ENCODE measurements at places on chromosomes 7 and 10.
A peak's percentile ranks its signal among the peaks of the same experiment; 100 is the strongest.

DNA sequence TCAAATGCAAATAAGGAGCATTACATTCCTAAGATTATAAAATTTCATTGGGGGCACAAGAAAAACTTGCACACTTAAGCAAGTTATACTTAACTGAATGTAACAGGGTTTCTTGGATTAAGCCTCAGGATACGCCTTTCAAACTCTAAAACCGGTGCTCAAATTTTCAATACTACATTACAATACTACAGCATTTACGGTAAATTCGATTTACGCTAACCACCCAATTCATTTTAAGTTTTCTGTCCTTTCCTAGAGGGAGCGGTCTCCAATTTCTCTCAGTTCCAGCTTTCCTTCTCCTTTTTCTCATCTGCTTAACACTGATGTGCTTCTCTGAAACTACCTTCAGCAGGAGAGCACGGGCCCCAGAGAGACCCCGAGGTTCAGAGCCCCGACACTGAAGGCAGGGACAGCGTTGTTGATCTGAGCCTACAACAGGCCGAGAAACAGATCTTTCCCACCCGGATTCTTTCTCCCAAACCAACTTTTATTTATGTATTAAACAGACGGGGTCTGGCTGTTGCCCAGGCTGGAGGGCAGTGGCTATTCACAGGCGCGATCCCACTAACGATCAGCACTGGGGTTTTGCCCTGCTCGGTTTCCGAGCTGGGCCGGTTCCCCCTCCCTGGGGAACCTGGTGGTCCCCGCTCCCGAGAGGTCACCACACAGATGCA is 798 bp downstream of the ZNF425 start:
- DNase-seq = no peak

DNA sequence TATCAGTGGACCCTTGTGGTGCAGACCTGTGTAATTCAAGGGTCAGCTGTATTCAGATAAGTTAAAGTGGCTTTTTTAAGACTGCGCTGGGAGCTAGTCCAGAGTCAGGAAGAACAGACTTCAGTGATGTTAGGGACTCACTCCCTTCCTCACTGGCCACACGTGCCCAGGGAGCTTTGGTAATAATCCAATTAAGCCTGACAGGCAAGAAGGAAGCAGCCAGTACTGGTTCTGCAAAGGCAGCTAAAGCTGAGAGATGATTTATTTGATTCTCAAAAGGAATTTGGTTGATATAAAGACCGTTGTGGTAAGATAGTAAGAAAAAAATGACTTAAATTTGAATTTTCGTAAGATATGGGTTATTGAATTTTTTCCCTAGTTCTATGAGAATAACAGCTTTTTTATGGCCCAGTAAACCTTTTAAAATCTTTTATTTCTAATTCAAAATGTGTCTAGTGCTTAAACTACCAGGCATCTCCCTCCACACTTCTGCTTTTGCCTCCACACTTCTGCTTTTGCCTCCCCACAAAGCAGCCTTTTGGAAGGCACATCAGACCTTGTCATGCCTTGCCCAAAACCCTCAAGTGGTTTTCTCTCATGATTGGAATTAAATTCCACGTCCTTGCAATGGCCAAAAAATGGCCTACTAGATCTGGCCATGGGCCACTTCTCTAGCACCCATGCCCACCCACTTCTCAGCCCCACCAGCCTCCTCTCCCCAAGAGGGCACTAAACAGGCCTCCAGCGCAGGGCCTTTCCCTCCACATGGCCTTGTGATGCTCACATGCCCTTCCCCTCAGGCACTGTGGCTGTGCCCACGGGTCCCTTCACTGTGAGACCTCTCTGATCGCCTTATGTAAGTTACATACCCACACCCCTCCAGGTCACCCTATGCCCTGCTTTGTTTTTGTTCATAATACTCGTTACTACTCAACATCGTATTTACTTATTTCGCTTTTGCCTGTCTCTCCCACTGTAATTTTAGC is 92.5 kb downstream of the POU6F2 start:
- DNase-seq = no peak

DNA sequence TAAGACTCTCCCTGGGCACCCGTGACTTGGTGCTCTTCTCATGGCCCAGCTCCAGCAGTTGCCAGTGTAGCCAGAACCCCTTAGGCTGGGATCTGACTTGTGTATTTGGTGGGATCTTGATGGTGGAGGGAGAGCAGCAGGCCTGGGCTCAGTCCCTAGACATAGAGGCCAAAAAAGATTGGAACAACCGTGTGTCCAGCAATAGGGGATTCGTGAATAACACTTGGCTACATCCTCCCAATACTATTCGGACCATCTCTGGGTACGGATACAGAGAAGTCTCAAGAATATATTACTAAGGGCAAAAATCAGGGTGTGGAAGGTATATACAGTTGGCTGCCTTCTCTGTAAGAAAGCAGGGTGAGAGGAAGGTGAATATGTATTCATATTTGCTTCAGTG is 17.2 kb downstream of the RBM20 start:
- no peak for DNase-seq

GRCh38 chr7:84941936-84942335 is 244.9 kb downstream of the SEMA3D start:
- DNase-seq = no peak

DNA sequence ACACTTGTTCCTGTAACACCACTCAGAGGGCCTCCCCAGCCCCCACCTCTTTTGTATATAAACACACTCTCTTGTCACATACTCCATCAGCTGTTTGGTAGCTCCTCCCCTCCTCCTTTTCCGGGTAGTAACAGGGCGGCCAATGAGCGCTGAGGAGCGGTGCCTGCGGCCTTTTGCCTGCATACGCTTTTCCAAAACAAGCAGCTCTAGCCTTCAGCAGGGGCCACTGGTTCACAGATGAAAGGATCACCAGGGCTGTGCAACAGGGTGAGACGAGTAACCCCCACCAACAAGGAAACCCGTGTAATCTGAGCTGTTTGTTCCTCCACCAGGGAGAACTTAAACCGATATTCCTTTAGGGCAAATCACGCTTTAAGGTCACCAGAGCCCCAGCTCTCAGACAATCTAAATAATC is 3.9 kb downstream of the UBE2H start:
- DNase-seq = peak; percentile 75

- no peak for DNase-seq
Measured at GRCh38 chr10:117429643-117430265, 54.5 kb upstream of the PDZD8 start.

GRCh38 chr7:37061849-37062559 is 337.7 kb upstream of the AOAH start:
- DNase-seq = no peak

GRCh38 chr7:44876393-44876792 is 8.9 kb downstream of the PURB start:
- DNase-seq = no peak

DNA sequence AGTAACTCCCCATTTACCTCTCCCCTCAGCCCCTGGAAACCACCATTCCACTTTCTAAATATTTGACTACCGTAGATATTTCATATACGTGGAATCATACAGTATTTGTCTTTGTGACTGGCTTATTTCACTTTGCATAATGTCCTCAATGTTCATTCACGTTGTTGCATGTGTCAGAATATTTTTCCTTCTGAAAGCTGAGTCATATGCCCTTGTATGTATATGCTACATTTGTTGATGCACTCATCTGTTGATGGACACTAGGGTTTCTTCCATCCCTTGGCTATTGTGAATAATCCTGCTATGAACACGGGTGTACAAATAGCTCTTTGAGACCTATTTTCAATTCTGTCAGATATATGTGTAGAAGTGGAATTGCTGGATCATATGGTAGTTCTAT is 25.8 kb upstream of the TSPAN13 start:
- no peak for DNase-seq

GRCh38 chr10:54262726-54263125 is 538.3 kb downstream of the PCDH15 start:
- DNase-seq = no peak

DNA sequence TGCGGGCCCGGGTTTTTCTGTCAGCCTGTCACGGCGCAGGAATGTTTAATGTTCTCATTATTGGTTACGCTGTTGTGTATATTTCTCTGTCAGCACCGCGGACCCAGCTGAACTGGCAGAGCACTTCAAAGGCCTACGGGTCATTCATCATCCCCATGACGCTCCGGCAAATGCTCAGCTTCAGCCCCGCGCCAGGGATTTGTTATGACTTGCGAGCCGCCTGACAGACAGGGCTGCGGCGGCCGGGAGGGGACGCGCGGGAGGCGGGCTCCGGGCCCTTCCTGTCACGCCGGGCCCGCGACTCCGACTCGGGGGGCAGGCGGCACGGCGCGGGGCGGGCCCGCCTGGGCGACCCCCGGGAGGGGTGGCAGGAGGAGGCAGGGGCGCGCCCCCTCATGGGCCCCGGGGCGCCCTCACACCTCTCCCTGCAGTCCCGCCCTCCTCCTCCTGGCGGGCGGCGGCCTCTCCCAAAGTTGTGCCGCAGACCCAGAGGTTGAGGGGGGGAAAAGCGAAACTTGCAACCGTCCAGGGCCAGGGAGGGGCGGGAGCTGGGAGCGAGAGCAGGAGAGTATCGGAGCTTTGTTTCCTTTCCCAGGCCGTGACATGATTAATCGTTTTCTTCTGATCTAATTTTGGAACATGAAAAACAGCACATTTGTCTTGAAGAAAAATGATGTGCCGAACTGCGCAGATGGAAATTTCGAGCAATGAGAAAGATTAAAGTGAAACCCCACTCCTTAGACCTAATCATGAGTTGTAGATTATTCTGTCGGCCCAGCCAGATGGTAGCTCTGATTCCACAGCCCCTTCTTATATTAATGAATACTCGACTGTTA is 59.3 kb upstream of the COMTD1 start:
- peak; percentile 27 for DNase-seq

DNA sequence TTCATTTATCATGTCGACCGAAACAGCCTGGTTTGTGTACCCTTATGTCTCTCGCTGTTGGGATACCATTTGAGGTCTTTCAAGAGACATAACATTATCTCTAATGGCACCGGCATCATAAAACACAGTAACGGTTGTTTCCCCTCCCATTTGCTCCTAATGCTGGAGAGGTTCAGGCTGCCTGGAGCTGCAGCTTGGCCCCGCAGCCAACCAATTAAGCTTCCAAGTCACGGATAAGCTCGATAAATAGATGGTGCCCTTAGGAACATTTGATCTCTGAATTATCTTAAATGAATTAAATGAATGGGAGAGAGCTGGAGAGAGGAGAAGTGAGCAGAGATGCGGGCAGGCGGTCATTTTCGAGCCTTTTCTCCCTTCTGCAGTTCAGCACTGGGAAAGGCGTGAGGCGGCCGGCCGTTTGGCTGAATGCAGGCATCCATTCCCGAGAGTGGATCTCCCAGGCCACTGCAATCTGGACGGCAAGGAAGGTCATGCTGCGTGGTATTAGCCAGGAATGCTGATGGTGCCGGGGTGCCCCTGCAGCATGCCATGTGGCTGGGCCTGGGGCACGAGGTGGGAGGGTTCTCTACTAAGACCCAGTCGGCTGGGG is 12.6 kb downstream of the CPA4 start:
- DNase-seq = no peak

GRCh38 chr10:104053201-104053600 is 32.5 kb downstream of the COL17A1 start:
- DNase-seq = no peak

DNA sequence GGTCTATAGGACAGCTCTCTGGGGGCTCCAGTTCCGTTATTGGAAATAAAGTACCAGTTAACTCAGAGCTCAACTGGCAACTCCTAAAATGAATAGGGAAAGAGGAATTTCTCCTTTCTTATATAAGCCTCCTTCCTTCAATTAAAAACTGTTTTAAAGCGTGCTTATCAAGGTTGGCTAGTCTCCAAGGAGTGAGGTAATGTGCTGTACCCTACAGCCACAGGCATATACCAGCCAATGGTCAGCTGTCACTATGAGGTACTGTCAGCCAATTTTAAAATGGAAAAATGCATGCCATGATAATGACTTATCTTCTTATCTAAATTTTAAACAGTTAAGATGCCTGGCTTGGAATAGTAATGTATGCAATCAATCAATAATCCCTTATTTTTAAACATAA is 76.2 kb downstream of the PLCE1 start:
- DNase-seq = no peak

GRCh38 chr7:90597563-90598253 is 1.6 kb downstream of the CDK14 start:
- no peak for DNase-seq

- DNase-seq = no peak
Measured at GRCh38 chr10:108970016-108970415, 953.3 kb downstream of the XPNPEP1 start.

DNA sequence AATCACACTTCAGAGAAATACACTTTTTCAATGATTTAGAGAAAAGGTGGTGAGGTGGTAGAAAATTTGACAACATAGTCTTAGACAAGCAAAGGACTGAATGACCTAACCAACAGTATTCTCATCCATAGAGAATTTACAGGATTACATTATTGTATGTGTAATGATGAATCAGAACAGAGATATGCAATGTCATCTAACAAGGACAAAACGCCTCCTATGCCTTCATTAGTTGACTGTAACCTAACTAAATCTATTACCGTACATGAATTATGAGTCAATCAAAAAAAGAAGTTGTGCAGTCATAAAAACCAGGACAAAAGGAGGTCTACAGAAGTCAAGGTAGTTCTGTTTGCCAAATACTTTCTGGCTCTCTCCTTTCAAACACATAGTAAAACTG is 66.5 kb downstream of the RAB11FIP2 start:
- no peak for DNase-seq

- no peak for DNase-seq
Measured at GRCh38 chr10:24448351-24448999, 239.5 kb downstream of the KIAA1217 start.

DNA sequence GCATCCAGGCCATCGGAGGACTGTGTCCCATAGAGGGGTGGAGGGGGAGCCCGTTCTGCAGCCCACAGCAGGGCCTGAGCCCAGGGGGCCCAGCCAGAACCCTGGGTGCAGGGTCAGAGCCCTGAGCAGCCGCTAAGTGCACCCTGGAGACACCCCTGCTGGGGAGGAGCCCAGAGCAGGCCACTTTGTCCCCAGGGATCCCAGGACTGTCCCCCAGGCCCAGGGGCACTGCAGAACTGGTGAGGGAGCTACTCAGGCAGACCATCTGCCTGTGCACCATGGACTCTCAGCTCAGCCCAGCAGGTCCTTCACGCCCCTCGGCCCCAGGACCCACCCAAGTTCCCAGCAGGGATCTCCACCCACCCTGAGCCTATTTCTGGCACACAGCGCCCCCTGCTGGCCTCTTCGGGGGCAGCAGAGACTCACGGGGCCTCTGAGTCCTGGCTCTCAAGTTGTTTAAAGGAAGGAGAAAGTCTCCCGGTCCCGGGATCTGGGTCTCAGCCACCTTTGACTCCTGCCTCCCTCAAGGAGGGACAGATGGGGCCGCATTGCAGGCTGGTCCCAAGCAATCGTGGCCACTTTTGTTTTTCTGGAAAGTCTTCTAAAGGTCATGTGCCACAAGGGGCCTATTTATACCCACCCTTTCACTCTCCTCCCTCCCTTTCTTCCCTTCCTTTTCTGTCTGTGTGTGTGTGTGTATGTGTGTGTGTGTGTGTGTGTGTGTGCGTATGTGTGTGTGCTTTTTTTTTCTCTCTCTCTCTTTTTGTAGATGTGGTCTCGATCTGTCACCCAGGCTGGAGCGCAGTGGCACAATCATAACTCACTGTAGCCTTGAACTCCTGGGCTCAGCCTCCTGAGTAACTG is 90.3 kb downstream of the MYL10 start:
- DNase-seq = no peak
